Skeletal muscle cell (primary cell): ENCODE measurements at places on chromosomes 3 and 15.
A peak's percentile ranks its signal among the peaks of the same experiment; 100 is the strongest.

- DNase-seq = no peak
These were observed 43.8 kb downstream of the MSL2 start for GRCh38 chr3:136152176-136152843.

DNA sequence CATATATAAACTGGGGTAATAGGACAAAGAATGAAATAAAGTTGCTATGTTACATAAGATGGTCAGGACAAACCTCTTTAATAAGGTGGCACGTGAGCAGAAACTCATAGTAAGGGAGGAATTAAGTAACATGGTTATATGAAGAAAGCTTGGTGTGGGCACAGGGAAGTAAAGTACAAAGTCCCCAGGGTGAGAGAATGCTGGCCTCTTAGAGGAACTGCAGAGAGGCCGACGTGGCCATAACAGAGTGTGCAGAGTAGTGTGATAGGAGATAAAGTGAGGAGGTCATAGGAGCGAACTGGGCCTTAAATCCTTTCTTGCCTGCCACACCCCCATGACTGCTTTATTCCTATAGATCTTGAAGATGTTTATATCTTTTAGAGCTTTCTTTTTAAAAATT lies 17.4 kb upstream of the RBMS3 start:
- DNase-seq = no peak

GRCh38 chr3:196327405-196327804 lies 9.4 kb upstream of the DYNLT2B start:
- no peak for DNase-seq

DNA sequence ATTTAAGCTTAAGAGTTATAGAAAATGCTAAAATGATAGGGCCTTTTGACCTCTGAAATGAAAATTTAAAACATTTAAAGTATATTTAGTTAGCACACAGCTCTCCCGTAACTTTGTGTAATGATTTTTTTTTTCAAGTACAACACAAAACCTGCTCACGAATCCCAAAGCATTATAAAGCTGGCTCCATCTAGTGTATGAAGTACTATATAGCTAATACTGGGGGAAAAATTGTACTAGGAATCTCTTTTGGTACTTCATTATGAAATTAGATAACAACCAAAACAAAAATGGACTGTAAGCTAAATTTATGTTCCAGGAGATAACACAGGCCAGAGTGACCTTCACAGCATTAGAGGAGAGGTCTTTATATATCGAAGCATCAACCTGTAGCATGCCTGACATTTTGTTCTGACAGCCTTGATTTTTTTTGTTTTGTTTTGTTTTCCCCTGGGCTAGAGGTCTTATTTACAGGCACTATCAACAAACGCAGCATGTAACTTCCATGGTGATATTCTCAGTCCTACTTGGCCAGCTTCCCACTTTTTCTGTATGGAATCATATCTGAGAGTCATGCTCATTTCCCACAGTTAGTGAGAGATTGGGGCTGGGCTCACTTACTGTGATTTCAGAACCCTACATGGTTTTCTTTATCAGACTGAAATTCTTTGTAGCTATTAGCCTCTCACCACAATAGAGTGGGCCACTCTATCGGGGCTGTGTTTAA lies 116.3 kb downstream of the MITF start:
- DNase-seq = peak; percentile 7

- DNase-seq = no peak
These were observed 33.6 kb downstream of the ZNF280D start for GRCh38 chr15:56699743-56700142.

GRCh38 chr15:88714782-88715372 lies 76.1 kb downstream of the ISG20 start:
- no peak for DNase-seq

DNA sequence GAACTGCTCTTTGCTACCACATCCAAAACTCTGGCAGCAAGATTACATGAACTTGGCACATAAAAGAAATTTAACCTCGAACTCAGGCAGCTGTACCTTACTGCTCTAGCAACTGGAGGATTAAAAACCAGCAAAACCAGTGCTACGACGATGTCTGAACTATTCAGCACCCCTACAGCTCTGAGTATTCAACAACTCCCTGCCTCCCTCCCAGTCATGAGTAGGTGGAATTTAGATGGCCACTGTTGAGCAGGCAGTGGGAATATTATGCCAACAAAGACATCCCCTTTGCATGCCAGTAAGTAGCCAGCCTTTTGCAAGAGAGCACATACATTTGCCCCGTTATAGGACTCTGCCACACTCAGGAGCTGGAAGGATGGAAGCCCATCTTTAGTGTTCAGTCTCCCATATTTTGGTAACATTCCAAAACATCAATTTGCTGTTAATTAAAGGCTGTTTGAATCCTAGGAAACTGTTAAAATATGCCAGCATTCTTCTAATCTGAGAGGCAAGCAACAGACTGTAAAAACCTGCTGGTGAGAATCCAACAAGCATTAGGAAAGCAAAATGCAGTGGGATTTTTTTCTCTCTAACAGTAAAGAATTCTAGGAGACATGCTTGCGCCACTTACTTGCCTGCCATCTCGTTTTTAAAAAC lies 85.4 kb downstream of the ZNF385D start:
- DNase-seq = no peak

- peak; percentile 26 for DNase-seq
These were observed 26.0 kb downstream of the POC1A start for GRCh38 chr3:52128118-52128683.

DNA sequence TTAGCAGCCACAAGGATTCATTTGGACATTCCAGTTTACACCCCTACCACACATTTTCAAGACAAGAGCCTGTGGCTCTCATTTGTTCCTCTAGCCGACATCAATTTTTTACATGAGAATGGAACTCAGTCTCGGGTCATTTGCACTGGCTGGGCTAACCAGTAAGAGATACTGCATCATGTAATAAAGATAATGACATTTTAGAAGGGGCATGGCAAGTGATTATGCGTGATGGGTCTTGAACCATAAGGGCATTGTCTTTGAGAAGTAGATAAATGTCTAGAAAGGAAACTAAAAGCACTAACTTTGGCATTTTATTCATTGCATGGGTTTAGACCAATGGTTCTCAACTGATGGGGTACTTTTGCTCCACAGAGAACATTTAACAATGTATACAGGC lies 146.0 kb upstream of the GRM7 start:
- DNase-seq = no peak

DNA sequence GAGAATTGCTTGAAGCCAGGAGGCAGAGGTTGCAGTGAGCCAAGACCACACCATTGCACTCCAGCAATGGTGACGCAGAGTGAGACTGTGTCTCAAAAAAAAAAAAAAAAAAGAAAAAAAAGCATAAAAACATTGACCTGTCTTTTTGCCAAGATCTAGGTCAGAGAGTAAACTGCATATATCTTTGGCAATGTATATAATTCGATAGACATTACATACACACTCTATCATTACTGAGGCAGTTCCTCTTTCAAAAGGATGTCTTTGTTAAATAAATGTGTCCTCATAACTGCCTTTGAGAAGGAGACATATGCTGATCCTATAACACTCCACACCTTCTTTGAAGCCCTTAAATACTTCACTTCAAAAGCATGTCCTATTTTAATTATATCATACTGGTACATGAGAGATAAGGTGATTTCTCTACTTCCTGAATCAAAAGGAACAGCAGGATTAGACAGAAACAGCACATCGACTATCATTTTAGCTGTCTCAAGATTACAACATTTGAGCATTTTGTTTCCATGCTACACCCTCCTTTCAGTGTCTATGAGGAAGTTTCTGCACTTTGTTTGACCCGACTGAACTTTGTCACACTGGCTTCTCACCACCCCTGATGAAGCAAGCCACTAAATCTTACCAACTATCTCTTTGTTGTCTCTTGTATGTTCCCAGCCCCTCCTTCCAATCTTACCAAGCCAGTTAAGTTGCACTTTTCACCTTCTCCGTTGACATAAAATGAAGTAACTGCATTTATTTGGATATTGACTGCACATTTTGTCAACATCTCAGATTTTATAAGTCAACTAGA lies 335.8 kb downstream of the MECOM start:
- no peak for DNase-seq

DNA sequence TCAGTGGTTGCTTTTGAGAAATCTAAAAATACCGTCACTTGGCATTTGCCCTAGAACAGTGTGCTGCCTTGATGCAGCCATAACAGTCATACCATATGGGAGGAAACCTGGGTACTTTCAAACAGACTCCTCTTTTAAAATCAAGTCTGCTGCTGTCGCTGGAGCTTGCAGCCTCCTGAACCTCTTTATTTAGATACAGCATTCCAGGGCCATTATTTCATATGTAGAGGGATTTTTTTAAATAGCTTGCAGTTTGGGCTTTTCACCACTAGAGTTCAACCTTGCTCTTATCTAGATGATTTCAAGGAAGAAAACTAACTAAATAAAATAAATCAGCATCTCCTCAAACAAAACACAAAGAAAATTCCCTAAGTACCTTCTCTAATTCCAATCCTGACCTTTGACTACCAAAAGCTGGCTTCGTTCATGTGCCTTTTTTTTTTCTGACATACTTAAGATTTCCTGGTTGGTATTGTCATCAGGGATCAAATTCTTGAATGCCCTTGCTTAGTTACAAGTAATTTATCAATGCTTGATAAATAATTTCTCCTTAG lies 111.6 kb downstream of the KBTBD8 start:
- DNase-seq = peak; percentile 31

- DNase-seq = no peak
These were observed 235.1 kb upstream of the CCDC54 start for GRCh38 chr3:107142171-107142570.

DNA sequence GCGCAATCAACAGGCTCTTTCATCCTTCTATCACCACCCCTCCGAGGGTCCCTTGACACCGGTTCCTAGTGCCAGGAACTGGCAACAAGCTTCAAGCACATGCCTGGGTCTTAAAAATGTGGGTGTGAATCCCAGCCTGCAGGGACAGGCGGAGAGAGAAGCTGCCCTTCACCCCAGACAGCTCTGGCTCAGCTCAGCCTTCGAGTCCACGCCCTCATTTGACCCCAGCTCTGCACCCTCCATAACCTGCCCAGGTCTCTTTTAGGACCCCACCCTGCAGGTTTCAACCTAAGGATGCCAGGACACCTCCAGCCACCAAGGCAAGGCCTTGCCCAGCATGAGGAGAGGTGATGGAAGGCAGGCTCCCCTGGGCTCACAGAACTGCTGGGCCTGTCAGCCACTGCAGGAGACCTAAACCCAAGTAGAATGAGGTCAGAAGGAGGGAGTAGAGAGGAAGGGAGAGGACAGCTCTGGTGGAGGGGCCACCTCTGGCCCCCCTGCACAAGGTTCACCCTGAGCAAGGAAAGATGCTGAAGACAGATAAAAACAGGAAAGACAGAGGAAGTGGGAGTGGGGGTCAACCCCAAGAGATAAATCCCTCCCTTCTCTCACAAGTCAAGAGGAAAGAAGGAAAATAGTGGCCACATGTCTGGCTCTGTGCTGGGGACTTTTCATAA lies 2.6 kb upstream of the LOXL1 start:
- DNase-seq = no peak

DNA sequence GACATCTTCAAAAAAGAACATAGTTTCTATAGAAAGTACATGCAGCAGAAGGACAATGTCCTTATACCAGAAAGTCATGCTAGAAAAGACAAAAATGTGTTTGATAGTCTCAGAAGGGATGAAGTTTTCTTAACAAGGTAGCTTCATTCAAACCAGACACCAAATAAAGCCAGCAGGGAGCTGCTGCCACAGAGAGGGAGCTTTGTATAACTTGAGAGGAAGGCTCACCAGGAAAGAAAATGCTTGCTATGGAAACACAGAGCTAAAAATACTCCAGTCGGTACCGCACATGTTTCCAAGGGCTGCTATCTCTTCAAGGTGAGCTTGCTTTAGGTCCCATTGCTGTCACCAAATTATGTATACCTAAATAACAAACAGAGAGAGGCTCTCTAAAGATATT lies 1074.8 kb upstream of the ALCAM start:
- DNase-seq = no peak

DNA sequence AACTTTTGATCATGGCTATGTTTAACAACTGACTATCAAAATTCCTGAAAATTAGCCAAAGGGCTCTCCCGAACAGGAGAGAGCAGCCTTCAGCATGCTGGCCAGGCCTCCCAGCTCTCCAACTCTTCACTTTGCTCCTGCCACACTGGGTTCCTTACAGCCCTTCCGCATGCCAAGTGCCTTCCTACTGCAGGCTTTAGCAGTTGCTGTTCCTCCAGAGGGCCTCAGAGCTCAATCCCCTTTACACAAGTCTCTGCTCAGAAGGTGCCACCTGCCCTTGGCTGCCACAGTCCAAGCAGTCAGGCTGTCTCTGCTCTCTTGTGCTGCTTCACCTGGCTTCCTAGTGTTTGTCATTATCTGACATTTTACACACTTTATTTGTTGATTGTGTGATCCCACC lies 553.1 kb upstream of the PPP2R3A start:
- no peak for DNase-seq

- DNase-seq = no peak
These were observed 5.2 kb upstream of the SIN3A start for GRCh38 chr15:75456710-75457109.

DNA sequence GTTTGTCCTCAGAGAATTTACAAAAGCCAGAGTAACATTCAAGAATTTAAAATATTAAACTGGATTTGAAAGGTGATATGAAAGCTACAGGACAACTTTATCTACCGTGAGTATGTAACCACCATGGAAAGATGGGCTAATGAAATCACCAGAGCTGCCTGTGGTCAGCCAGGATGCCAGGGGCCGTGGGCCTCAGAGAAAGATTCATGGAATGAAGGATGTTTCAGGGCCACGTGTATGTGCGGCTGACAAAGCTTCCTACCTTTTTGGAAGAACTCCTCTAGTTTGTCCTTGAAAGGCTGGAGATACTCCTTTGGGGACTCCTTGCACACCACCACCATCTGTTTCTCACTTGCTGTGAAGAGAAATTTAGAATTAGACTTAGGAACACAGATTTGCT lies 138.9 kb downstream of the GREM1 start:
- no peak for DNase-seq

DNA sequence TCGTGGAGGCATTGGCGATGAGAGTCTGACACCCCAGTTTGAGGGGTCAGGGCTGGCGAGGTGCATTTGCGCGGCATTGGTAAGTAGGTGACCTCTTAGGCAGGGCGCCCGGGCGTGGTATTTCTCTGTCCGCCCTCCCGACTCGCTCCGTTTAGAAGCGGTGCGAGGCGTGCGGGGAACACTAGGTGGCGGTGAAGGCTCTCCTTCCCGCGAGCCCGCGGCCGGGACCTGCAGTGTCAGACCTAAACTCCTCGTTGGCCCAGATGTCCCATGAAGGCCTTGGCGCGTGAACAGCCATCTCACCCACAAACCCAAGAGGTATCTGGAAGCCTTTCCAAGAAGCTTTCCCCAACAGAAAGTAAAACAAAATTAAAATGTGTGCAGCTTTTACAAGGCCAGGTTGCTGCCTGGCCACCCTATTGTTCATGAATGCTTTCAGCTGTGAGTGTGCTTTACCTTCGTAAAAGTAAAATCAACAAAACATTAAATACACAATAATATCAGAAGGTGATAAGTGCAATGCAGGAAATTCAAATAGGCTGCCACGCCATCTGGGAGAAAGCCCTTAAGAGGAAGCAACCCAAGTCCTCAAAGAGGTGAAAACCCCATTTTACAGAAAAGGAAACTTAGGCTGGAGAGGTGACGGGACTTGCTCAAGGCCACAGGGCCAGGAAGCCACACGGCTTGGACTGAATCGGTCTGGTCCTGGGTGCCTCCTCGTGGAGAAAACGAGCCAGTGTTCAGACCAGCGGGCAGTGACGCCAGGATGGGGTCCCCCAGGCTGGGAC lies 120.3 kb downstream of the ETFA start:
- DNase-seq = no peak
